Activated effector memory CD4-positive, alpha-beta T cell treated with Interleukin-2 at 50 U/mL for 16 hours (primary cell): ENCODE measurements at places on chromosomes 13 and 19.
A peak's percentile ranks its signal among the peaks of the same experiment; 100 is the strongest.

GRCh38 chr13:39326469-39327171, 276.4 kb downstream of the LHFPL6 start:
- no peak for DNase-seq

DNA sequence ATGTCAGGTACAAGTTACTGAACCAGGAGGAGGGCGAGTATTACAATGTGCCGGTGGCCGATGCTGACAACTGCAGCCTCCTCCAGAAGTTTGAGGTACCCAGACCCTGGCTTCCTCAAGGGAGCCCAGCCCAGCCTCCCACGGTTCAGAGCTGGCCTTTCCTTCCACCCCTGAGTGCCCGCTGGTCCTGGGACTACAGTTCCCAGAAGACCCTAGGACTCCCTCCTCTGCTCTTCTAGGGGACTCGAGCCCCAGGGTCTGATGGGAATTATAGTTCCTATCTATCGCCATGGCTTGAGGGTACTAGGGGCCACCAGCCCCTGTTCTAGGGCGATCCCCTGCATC, 11.0 kb downstream of the PRKCG start:
- DNase-seq = no peak

- no peak for DNase-seq
These were observed 21.2 kb upstream of the SCEL start for GRCh38 chr13:77514336-77514726.

DNA sequence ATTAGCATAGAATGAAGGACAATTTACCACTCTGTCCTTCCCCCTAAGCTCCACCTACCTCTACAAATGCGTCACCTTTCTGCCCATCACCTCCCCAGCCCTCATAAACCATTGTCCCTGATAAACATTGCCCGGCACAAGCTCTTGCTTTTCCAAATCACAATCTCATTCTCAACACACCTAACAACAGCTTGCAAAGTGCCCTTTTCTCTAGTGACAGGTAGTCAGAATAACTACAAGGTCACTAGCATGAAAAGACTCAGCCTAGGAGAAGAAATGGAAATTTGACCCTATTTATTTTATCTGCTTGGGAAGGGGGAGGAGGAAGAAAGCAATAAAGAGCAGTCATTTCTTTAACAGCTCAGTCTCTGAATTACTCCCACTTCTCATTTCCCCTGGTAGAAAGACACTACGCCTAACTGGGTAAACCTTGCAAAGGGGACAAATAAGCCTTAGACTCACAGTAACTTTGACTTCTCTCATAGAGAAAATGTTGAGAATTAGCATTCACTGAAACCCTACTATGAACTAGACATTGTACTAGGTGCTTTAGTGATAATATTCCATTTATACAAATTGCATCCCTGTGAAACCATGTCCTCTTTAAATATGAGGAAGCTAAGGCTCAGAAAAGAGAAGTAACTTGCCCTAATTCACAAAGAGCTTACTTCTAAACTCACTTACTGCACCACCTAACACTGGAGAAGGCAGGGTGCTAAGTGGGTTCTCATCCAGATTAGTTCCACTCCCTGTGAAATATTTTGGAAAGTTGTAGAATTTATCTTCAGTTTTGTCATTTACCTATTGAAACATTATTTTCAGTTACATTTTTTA, 116.2 kb upstream of the FNDC3A start:
- no peak for DNase-seq

DNA sequence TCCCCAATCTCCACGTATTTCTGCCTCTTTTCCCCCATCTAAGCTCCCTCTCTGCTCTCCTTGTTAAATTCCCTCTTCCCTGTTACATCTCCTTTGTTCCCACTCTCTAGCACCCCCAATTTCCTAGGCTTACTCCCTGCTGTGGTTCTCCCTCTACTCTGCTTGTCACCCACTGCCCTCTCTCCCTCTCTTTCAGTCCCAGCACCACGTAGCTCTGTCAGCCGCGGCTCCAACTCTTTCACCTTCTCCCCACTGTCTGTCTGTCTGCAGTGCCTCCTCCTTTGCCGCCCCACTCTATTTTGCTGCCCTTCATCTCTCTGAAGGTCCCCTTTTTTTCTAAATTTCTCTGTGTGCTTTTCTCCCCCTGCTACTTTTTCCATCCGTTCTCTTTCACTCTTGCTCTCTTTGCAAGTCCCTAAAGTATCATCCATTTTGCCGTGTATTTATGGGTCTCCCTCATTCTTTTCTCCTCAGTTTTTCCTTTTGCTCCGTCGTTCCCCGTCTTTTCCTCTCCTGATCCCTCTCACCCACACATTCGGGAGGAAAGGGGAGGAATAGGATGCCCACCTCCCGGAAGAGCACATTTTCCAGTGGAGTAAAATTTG, 937 bp downstream of the ZNF841 start:
- DNase-seq = no peak

DNA sequence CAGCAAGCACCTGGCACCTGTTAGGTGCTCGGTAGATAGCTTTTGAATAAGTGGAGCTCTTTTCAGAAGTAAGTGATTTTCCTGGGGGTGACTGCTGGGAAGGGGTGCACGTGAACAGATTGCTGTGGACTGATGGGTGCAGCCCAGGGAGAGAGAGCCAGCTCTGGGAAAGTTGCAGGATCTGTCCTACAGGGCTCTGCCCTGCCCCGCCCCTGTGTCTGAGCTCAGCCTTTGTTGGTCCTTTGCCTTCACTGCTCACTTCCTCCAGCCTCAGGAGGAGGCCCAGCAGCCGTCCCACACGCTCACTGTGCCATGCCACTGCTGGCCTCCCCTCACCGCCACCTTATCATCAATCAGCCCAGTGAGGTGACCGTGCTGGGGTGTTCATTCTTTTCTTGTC, 33.7 kb upstream of the TEX29 start:
- DNase-seq = no peak

GRCh38 chr13:51004111-51004865, 94.7 kb downstream of the RNASEH2B start:
- no peak for DNase-seq

DNA sequence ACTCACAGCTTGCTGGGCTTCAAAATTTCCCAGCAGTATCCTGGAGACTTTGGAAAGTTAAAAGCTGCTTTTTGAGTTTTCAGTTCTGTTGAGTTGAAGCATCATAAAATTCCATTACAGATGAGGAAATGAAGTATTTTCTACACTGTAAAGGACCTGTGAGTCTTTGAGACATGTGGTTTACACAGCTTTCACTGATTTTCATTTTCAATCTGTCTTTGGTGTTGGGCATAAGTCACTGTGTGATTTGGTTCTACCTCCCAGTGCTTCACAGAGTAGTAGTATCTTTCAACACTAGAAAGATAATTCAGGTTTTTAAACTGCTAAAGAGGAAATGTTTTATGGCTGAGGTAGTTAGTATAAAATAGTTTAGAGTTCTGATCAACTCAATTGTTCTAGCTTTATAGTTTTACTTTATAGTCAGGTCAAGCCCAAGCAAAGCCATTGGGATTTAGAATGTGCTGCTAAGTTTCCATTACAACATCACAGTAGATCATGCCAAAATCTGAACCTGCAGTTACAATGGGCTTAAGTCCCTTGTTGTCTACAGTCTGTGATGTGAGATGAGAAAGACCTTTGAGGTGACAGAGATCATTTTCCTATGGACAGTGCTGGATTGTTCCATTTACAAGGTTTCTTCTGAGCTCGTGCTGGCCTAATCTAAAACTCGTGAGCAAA, 161.6 kb downstream of the FLT1 start:
- no peak for DNase-seq

GRCh38 chr19:54478677-54479266, 5.7 kb upstream of the CDC42EP5 start:
- DNase-seq = no peak

- peak; percentile 17 for DNase-seq
These were observed 4.3 kb downstream of the DMKN start for GRCh38 chr19:35509018-35509652.

DNA sequence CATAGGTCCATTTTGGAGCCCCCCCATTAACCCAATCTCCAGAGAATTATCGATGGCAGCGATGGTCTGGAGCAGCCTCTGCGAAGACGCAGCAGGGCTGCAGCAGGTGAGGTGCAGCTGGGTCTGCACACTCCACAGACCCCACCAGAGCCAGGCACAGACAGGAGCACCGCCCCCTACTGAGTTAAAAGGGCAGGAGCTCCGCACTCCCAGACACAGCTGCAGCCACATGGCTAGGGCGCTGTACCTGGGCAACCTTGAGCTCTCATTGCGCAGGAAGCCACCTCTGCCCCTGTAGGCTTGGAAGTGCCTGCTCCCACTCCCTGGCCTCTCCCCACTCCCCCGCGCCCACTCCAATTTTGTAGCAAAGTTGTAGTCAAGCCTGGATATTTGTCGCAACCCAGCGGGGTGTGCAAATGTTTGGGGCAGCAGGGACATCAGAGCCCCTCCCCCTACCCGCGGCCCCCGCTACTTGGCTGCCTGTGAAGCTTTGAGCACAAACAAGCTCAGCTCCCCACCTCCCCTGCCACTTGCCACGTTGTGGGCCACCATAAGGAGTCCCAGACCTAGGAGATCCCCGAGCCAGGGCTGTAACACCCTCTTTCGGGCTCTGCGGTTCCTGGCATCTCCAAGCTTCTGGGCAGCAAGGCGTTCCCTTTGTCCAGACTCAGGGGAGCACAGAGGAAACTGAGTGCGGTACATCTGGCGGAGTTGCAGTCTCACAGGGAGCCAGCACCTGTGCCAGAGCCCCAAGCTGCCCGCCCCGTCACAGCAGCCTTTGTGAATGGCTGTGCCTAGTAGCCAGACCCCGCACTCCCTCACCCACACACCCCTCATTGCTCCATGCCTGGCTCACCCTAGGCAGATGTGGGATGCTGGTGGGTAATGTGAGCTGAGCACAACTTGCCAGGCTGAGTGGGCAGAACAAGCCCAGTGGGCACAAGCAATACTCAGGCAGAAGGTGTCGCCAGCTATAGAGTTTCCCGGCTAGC, 949.7 kb upstream of the SLITRK1 start:
- DNase-seq = no peak

DNA sequence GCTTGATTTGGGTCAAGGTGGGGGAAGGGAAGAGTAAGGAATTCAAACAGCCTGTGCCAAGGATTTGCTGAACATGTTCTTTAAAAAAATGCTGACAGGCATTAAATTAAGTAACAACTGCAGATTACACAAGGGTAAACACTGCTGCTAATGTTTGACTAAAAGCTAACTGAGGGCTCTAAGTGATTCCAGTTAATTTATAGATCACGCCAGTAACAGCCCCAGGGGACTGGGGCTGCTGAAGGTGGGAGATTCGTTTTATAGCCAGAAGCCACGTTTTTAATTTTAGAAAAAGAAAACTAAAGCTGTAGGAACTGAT, 321.7 kb downstream of the DLEU7 start:
- DNase-seq = no peak

- no peak for DNase-seq
These were observed 84.2 kb downstream of the SACS start for GRCh38 chr13:23349161-23349897.
